Activated naive CD8-positive, alpha-beta T cell treated with anti-CD3 and anti-CD28 coated beads, Interleukin-2, amount 10 ng/mL, durations not matched to agents 7 days and 5 days (primary cell): ENCODE measurements at places on chromosomes 13 and 19. TPM values are rescaled to one million over a fixed set of nuclear protein-coding genes. Genes with fewer than 3 reads are reported as not detected.

The GRK1 gene
- not detected for total RNA-seq

The SMIM44 gene
- total RNA-seq, result not detected

The DKKL1 gene
- total RNA-seq, result not detected

The FUT1 gene
- total RNA-seq, result 0.14 TPM

The WDR88 gene
- not detected for total RNA-seq

The PSG1 gene
- not detected for total RNA-seq

The GSX1 gene
- not detected for total RNA-seq

The CNFN gene
- not detected for total RNA-seq

The CEACAM3 gene
- not detected for total RNA-seq

The CYP4F11 gene
- total RNA-seq, result not detected

The MUC16 gene
- total RNA-seq, result 0.03 TPM

The KIR3DL2 gene
- total RNA-seq, result 0.23 TPM

The C1QTNF9B gene
- total RNA-seq, result not detected

The NUDT19 gene
- total RNA-seq, result 15.2 TPM

The EPSTI1 gene
- 95.5 TPM for total RNA-seq

- no peak for DNase-seq
These were observed 386.6 kb downstream of the KCNRG start for GRCh38 chr13:50401721-50402465.

GRCh38 chr19:28296506-28296905, 916.4 kb downstream of the UQCRFS1 start:
- no peak for DNase-seq

- DNase-seq, result no peak
These were observed 11.7 kb downstream of the NDUFB7 start for GRCh38 chr19:14559916-14560775.

DNA sequence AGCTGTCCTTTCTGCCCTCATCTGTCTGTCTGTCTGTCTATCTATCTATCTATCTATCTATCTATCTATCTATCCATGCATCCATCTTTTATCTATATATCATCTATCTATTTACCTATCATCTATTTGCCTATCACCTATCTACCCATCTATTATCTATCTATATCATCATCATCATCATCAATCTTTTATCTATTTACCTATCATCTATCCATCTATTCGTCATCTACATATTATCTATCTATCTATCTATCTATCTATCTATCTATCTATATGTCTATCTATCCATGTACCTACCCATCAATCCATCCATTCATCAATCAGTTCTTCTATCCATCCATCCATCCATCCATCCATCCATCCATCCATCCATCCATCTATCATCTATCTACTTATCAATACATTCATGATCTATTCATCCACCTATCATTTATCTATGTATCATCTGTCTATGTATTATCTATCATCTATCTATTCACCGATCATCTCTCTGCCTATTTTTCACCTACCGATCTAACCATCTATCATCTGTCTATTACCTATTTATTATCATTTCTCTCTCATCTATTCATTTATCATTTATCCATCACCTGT, 49.2 kb upstream of the ADGRE1 start:
- no peak for DNase-seq

DNA sequence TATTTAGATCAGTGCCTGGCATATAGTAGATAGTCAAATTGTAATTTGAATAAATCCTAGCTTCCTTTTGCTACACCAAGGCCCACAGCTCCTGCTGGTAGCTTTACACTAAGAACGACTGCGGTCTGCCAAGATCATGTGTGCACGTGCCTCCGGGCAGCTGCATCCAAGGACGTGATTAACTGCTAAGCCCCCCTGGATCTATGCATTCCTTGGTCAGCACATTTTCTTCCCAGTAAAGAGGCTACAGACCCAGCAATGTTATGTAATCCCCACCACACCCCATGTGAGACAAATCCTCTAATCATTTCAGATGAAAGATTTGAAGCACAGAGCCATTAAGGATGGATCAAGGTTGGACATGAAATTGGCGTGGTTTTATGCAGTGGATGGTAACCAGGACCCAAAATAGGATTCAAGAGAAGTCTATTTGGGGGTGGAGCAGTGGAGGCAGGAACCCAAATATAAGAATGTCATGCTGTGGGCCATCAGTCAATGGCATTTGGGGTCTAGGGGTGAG, 65.2 kb upstream of the PEG3 start:
- DNase-seq, result no peak

GRCh38 chr13:93462151-93462550, 235.5 kb downstream of the GPC6 start:
- DNase-seq, result no peak

- DNase-seq, result peak; percentile 27
These were observed 1.3 kb downstream of the LSR start for GRCh38 chr19:35249848-35250711.

DNA sequence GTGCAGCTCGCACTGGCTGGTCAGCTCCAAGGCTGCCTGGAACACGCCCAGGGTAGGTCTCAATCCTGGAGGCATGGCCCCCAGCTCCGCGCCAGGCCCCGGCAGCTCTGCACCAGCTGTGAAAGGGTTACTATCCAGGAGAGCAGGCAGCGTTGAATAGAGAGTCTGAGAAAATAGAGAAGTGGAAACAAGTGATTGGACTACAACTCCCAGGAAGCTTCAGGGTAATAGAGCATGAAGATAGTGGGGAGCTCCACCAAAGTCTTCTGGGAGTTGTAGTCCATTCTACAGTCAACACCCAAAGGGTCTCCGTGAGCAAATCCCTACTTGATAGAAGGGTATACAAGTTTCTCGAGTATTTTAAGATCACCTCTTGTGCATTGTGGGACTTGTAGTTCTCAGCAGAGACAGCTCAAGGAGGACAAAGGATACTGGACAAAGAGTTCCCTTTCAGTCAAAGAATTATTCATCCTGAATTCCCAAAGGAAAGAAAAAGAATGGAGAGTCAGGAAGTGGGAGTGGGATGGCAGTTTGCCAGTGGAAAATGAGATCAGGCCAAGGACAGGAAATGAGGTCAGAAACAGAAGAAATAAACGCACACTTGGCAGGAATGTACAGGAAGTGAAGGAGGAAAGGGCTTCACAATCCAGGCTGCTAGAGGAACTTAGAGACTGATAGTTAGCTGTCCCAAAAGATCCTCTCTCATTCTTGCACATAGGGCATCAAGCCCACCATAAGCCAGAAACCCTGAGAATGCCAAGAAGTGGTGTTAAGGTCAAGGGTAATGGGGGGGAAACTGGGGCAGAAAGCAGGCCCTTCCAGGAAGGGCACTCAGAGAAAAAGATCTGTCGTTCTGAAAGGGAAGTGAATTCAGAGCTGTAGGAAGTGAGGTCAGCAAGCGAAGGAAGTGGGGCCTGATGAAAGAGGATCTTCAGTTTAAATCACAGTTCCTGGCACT, 5.5 kb upstream of the MAMSTR start:
- DNase-seq, result no peak

DNA sequence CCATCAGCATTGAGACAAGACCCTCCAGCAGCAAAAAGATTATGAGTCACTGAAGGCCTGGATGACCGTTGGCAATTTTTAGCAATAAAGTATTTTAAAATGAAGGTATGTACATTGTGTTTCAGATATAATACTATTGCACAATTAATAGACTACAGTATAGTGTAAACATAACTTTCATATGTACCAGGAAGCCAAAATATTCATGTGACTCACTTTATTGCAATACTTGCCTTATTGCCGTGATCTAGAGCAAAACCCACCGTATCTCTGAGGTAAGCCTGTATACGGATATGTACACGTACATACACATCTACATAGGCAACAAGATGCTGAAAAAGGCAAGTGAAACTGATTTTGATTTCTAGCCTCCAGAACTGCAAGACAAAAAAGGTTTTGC, 103.3 kb downstream of the EDNRB start:
- DNase-seq, result no peak

- DNase-seq, result no peak
These were observed 1.0 kb upstream of the CREB3L3 start for GRCh38 chr19:4152241-4152998.

- DNase-seq, result no peak
These were observed 156.3 kb downstream of the DCT start for GRCh38 chr13:94322925-94323763.

DNA sequence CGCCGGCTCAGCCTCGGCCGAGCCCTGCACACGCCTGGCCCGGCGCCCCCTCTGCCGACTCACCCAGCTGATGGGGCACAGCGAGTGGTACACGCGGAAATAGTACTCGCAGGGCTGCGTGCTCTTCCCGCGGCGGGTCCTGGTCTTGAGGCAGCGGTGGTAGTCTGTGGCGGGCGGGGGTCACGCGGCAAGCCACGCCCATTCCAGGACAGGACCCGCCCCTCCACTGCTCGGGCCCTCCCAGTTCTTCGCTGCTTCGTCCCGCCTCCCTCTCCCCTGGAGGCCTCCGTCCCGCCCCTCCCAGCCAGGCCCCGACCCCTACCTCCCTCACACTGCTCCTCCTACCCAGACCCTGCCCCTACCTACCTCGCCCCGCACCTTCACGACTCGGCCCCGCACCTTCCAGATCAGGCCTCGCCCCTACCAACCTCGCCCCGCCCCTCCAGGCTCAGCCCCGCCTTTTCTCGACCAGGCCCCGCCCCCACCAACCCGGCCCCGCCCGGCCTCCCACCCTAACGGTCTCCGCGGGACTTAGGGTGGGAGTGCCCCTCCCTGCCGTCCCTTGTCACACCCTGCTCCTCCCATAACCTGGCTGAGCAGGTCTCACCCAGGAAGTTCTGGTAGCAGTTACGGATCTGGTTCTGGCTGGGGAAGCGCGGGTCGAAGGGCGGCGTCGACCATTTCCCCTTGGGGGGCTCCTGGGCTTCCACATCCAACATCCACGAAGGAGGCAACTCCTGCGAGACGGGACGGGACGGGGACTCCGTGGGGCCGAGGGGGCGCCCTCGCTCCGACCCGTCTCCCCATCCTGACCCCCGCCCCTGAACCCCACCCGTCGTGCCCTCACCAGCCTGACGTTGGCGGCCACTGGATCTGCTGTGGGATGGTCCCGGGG, 469 bp downstream of the COX6B2 start:
- peak; percentile 77 for DNase-seq

- peak; percentile 64 for DNase-seq
These were observed 592 bp upstream of the TRIP10 start for GRCh38 chr19:6738787-6739389.

GRCh38 chr13:50892210-50892944, 17.2 kb upstream of the RNASEH2B start:
- peak; percentile 50 for DNase-seq

- DNase-seq, result no peak
These were observed 41.2 kb downstream of the STK24 start for GRCh38 chr13:98535501-98536354.

DNA sequence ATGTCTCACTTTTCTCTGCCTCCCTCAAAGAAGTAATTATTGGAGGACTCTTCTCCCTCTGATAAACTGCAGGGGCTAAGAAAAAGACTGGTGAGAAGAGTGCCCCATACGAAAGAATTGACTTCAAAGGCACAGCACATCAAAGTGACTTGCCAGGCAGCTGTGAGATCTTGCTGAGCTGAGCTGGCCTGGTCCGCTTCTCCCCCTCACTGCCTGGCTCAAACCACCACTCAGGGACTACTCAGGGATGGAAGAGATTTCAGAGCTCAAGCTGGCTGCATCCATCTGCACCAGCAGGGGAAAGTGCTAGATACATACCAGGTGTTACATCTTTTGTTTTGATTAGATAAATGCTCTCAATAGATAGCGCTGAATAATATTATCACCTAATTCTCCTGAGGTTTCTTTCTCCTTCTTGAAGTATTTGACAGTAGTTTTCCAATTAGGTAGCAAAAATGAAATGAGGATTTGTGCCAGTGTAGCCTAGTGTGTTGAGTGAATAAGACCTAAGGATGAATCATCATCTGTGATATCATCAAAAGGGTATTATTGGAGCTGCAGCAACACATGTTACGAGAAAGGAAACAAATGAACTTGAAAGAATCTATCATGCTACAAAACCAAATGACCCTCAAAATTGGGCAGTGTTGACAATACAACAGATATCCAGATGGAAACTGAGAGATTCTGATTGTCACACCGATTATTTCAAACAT, 379.8 kb downstream of the TBC1D4 start:
- no peak for DNase-seq

DNA sequence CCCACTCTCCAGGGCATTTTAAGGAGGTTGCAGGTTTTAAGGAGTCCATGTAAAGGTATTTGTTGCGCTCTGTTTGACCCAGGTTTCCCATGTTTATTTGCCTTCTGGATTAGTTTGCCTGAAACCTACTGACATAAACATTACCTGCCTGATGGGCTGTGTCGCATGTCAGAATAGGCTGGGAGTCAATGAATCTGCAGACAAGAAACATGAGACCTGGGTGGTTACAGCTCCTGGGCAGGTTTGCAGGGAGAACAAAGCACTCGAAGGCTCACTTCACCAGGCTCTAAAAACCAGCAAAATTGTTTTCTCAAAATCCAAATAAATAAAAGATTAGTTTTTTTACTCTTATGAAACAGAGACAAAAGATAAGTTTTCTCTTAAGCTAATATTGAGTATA, 114.4 kb upstream of the SERTM1 start:
- no peak for DNase-seq

DNA sequence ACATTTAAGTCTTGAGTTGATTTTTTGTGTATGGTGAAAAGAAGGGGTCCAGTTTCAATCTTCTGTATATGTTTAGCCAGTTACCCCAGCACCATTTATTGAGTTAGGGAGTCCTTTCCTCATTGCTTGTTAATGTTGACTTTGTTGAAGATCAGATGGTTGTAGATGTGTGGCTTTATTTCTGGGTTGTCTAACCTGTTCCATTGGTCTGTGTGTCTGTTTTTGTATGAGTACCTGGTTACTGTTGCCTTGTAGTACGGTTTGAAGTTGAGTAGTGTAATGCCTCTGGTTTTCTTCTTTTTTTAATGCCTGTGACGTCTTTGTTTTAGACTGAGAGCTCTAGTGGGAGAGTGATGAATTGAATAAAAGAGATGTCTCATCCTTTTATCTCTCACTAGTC, 83.2 kb downstream of the NBEA start:
- DNase-seq, result no peak

GRCh38 chr19:23415561-23416191, 20.4 kb upstream of the ZNF91 start:
- peak; percentile 35 for DNase-seq

- DNase-seq, result no peak
These were observed 43.4 kb downstream of the C13orf42 start for GRCh38 chr13:51067706-51068105.

DNA sequence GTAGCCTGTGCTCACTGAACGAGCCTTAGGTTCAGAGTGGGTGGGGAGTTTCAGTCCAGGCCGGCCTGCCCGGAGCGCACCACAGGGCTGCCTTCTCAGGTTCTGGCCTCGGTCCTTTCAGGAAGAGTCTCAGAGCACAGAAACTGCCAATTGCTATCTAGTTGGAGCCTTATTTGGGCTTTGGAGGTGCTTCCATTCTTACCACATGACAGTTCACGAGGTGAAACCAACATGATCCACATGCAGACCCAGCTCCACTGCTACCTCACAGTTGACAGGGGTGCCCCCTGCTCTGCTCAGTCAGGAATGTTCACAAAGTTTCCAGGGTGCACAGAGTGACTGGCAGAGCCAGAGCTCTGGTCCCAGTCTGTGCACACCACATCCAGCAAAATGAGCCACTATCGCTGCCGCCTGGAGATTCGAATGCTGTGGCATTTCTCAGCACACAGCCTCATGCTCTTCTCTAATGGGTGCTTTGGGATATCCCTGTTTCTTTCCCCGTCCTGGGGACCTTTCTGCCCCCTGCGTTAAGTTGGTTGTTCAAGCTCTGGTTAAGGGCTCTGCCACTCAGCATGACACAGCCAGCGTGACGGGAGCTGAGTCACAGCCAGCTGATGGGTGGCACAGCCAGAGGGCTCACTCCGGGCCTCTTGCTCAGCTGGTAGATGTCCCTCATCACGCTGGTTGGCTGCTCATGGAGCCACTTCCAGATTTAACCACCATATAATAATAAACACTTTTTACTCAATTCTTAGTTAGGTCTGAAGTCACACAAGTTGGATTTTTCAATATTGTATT, 7.5 kb upstream of the SACS start:
- DNase-seq, result no peak

- no peak for DNase-seq
These were observed 339.5 kb downstream of the DCT start for GRCh38 chr13:94140027-94140426.
